ENCODE measurements at places on chromosomes 1 and 21.

- peak; percentile 77 for DNase-seq
Measured at GRCh38 chr1:91732291-91733107, 153.5 kb downstream of the TGFBR3 start.

DNA sequence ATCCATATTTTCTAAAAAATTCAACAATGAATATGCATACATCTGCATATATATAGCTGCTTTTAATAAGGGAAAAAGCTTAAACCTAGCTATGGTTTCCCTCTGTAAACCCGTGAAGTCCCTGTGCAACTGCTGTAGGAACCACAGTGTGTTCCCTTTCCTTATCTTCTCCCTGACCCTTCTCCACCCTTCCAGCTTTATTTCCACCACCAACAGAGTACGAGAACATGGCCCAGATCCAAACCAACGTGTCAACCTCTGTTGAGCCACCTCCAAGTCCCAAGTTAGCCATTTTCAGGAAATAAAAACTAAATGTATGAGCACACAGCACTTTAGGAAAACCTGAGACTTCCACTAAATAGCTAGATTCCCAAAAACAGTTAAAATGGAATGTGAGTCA lies 20.3 kb downstream of the SUSD4 start:
- no peak for DNase-seq

DNA sequence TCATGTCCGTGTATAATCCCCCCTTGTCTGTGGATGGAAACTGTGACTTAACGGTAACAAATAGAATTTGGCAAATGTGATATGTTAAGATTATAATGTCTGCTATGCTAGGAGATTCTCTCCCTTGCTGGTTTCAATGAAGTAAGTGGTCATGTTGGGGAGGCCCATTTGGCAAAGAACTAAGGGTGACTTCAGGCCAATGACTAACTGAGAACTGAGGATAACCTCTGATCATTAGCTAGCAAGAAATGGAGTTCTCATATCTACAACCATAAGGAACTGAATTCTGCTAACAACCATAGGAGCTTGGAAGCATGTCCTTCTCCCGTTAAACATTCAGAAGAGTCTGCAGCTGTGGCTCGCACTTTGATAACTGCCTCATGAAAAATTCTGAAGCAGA lies 2.3 kb downstream of the IFI44L start:
- no peak for DNase-seq

- DNase-seq: no peak
Measured at GRCh38 chr21:42219606-42220137, 732 bp downstream of the ABCG1 start.

DNA sequence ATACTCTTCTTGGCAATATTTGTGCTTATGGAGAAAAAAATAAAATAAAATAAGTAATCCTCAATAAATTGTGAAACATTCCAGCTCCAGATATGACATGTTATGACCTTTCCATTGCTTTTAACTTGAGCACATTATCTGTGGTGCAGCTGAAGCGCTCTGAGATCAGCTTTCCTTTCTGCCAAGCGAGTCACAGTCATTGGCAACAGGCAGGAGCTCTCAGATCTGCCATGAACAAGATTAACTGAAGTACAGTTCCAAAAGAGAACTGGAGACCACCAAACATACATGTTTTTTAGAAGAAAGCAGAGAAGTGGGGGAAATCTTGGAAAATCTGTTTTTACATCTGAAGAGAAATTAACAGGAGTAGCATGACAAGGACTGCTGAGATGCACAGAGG lies 89.2 kb upstream of the DSCAM start:
- no peak for DNase-seq

DNA sequence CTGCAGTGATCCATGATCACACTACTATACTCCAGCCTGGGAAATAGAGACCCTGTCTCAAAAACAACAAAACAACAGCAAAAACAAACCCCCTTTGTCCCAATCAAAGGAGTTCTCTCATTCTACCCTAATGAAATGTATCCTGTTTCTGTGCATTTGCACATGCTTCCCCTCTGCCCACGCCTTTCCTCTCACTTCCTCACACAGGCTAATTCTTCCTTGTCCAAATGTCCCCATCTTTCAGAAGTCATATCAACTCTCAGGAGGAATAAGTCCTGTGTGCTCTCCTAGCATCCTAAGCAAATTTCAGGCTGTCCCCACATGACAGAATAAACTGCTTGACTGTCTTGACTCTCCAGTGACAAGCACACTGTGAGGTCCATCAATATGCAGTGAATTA lies 8.1 kb upstream of the ATP1B1 start:
- DNase-seq: no peak

DNA sequence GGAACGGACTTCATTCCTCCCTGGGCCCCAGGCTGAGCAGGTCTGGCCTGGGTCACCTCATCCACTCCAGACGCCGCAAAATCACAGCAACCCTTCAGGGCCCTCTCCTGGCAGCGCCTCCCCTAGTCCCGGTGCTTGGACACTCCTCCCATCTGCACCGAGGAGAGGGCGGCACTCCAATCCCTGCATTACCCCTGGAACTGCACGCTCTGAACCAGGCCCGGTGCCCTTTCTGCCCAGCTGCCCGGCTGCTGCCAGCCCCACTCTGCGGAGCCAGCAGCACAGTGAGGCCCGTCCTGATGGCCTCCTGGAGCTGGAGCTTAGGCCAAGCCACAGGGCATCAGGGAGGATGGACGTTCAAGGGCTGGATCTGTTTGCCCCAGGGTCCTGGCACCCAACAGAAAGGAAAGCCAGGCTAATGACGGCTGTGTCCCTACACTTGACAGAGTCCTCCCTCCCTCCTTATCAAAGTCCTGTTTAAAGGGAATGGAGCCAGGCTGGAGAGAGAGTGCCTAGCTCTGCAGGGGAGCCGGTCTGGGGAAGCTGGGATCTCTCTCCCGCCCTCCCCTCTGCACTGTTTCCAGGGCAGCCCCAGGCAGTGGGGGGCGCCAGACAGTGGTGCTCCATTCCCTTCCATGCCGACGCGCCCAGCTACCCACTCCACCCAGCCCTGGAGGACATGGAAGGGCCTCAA lies 12.7 kb downstream of the COL6A2 start:
- DNase-seq: no peak

DNA sequence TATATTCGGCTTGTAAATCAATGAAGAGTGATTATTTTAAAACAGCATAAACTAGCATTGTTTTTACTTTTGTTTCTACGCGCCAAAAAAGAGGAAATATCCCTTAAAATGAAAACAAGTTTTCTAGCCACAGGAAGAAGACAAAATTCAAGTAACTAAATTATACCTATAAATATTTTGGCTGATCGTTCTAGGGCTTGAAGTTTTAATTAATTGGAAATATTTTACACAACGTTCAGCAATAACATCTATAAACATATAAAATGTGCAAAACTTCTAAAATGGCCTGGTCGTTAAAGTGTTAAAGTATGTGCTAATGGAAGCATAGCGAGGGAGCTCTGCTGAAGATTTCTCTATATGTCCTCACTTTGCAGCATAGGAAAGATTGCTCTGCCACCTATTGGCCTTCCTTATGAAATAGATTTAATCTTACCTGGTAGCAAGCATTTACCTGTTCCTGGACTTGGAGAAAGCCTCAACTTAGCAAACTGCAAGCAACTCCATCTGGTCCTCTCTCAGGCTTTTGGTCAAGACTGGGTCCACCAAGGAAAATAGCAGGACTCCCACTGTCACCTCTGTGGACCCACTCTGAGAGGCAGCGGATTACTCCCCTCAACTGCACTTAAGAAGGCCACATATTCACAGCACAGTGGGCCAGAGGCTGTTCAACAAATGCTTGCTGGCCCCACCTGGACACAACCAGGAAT lies 351.3 kb upstream of the RUNX1 start:
- DNase-seq: no peak

DNA sequence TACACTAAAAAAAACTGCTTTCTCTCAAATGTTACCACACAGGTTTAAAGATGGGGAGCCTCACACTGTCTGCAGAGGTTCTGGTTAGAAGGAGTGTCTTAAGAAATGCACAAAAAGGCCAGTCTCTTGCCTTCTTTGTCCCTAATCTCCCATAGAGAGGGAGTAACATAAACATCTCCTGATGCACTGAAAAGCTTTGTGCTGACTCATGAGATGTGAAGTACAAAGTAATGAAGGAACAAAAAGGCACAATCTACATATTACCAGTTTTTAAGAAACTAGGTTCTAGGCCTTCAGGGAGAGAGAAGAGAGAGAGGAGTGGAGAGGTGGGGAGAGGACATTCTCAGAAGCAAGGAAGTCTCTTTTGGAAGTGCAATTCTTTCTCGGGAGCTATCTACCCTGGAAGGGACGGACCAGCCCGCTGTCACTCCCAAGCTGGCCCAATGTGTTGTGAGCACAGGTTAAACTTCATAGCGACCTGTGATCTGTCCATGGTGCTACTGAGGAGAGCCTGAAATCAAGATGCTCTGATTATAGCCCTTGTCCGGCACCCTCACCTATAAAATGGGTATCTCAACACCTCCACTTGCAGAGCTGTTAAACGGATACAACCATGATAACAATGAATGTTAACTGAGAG lies 458.1 kb downstream of the DISC1 start:
- DNase-seq: no peak

DNA sequence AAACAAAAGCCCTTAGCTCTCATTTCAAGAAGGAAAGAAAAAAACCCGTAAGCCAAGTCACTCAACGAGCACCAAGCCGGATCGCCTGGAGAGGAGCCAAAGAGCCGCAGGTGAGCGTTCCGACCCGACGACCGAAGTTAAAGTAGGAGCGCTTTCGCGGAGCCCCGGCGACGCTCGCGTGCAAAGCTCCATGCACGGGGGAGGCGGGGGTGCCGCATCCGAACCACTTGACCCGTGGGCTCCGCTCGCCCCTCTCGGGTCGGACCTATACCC lies 382 bp downstream of the GPBP1L1 start:
- DNase-seq: no peak

- DNase-seq: no peak
Measured at GRCh38 chr1:12580054-12580887, 37.7 kb downstream of the DHRS3 start.

Data from amniotic stem cell (primary cell).